ENCODE measurements at places on chromosomes 3 and 15. TPM values are rescaled to one million over a fixed set of nuclear protein-coding genes. Genes with fewer than 3 reads are reported as not detected.

GRCh38 chr3:189172668-189173419, 1.1 kb downstream of the TPRG1 start:
- DNase-seq = no peak

- no peak for DNase-seq
Observed at GRCh38 chr3:187954873-187955586, 198.9 kb upstream of the LPP start.

DNA sequence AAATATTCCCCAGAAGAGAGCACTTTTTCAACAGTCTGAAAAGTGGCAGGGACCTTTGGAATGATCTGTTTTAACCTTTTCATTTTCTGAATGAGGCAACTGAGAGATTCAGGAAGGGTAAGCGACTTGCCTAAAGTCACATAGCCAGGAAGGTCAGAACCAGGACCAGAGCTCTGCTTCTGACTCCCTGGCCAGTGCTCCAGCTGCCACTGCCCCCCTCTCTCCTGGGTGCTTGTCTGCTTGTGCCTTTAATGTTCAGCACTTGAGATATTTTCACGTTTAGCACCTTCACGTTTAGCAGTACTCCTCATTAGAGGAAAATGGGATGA, 68.3 kb downstream of the SMAD3 start:
- no peak for DNase-seq

- no peak for DNase-seq
Observed at GRCh38 chr3:9012521-9012920, 49.2 kb upstream of the RAD18 start.

GRCh38 chr3:96361241-96361640, 453.2 kb upstream of the EPHA6 start:
- no peak for DNase-seq

- DNase-seq = no peak
Observed at GRCh38 chr15:93028632-93029213, 60.3 kb downstream of the RGMA start.

- DNase-seq = no peak
Observed at GRCh38 chr3:108486941-108487340, 23.5 kb downstream of the MYH15 start.

GRCh38 chr15:34813446-34814190, 18.3 kb upstream of the ACTC1 start:
- no peak for DNase-seq

GRCh38 chr3:30894521-30895251, at the start of gene GADL1:
TSS of gene GADL1 (minus strand) at chr3:30894661. CDS start at chr3:30894614, 47 bp downstream.
- no peak for DNase-seq

DNA sequence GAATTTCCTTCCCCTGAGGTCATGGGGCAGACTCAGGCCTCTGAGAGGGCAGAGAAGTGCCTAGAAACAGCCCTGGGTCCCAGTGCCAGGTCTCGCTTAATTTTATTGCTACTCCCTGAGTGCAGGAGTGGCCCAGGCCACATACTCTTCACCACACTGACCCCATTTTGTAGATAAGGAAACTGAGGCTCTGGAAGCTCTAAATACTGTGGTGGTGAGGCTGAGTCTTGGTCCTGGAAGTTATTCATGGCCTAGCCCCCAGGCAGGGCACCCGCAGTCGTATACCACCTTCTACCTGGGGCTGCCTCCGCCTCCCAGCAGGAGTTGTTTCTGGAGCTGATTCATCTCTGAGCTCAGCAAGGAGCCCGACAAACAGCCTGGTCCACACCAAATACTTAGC, 9.8 kb downstream of the ATP2B2 start:
- no peak for DNase-seq

DNA sequence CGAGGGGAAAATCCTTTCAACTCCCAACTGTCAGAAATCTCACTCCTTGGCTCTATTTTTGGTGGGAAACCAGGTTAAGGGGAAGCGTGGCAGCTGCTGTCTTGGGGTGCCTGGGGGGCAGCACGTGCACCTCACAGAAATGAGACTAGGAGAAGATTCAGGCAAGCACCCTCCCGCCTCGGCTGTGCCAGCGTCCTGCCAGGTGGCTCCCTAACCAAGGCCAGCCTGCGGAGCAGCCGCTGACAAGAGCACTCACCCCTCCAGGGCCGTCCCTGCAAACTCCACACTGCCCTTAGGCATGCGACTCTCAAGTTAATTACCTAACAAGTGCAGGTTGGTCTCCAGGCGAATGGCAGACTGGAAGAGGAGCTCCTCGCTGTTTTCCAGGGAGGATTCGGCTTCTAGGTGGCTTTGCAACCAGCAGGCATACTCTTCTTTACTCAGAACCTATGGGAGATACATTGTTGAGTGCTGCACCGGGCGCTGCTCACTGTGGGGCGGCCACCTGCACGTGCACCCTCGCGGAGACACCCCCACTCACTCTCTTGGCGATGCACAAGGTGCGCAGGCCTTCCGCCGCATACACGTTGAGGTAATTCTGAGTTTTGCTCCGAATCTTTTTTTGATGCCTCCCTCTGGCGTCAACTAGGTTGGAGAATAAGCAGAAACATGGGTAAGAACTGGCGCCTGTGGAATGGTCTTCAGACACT, 155.3 kb downstream of the ATP10A start:
- no peak for DNase-seq

DNA sequence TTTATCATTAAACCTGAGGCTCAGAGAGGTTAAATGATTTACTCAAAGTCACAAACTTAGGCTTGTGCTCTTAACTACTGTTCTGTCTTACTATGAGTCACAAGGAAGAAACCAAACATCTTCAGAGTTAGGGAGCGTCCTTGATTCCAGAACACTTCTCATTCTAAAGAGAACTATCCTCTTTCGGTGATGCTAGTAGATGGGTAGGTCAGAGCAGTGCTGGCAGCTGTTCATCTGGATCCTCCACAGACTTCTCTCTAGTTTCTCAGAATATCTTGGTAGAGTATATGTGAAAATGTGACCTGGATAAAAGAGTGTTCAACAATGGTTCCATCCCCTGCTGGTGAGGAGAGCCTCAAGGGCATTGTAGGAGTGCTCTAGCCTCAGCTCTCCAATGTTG, 3.3 kb downstream of the ARL6IP5 start:
- no peak for DNase-seq

- no peak for DNase-seq
Observed at GRCh38 chr3:45642731-45643152, 46.5 kb upstream of the SACM1L start.

- no peak for DNase-seq
Observed at GRCh38 chr3:143856252-143856970, 8.1 kb upstream of the SLC9A9 start.

- DNase-seq = no peak
Observed at GRCh38 chr3:61237858-61238257, 13.4 kb downstream of the FHIT start.

DNA sequence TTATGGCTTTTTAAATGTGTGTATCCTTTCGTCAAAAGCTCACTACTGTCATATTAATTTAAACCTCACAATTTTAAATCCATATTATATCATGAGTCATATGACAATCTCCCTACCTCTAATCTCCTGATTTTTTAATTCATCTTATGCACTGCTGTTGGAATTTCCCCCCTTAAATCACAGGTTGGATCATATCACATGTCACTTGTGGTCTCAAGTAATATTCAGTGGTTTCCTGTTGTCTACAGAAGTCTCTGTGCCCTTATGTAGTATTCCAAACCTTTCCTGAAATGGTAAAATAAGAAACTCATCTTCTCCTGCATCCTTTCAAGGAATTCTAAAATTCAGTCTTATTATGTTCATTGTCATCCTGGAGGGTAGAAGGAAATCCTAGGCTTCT, 116.0 kb upstream of the CBLB start:
- no peak for DNase-seq

- peak; percentile 22 for DNase-seq
Observed at GRCh38 chr15:37102305-37103162, 2.2 kb upstream of the MEIS2 start.

- DNase-seq = no peak
Observed at GRCh38 chr15:78944202-78944625, 632 bp downstream of the CTSH start.

- DNase-seq = peak; percentile 81
Observed at GRCh38 chr15:77187751-77188464, 117.0 kb upstream of the TSPAN3 start.

GRCh38 chr3:111667621-111668239, 72.6 kb upstream of the ZBED2 start:
- DNase-seq = peak; percentile 90

DNA sequence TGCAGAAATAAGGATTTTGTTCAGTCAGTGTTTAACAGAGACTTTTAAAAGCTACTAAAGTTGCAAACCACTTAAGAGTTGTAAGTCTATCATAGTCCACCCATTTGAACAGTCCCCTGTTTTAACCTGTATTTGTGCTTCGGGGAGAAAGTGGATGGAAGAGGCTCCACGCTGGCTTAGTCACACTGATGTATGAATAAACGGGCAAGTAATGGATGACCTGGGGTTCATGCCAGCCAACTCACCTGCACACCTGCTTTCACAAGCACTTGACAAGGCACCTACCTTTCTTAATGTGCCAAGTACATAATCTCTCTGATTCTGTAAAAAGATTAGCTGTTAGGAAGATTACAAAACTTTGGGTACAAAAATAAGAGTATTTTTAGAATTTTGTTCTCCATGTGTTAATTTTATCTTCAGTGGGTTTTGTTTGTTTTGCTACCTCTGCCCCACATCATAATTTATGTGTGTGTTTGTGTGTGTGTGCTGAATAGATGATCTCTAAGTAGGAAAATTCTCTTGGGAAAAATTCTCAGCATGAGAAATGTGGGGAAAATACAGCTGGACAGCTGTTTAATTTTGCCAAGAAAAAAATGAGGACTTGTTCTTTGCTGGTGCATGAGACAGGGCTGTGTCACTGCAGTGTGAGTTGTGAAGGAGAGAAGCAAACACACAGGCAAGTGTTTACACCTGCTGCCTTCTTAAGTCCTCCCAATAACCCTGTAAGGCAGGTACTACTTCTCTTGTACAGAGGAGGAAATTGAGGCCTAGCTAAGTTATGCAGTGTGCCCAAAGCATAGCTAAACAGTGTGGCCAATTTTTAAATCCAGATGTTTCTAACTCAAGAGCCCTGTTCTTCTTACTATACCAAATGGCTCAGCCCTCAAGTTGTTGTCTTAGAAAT, 181.2 kb upstream of the IL12A start:
- no peak for DNase-seq

DNA sequence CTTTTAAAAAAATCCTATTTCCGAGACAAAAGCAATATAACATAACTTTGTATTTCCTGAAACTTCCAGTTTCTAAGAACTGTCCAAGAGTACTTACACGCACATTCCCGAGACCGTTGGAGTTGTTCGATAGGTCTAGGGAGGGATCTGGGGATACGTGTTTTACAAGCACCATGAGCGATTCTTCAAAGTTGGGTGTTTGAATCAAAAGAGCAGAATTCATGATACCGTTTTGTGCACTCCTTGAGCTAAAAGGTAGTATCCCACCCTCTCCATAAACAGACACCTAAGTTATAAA, 700 bp upstream of the EDEM1 start:
- no peak for DNase-seq

GRCh38 chr3:64992530-64993285, 304.9 kb upstream of the ADAMTS9 start:
- no peak for DNase-seq

- no peak for DNase-seq
Observed at GRCh38 chr3:111618945-111619344, 23.8 kb upstream of the ZBED2 start.

- peak; percentile 47 for DNase-seq
Observed at GRCh38 chr3:45889337-45889736, 3.0 kb downstream of the CCR9 start.

GRCh38 chr3:4472766-4473165, 5.7 kb upstream of the SUMF1 start:
- DNase-seq = no peak

GRCh38 chr3:58657571-58658141, 8.9 kb downstream of the FAM3D start:
- DNase-seq = no peak

- DNase-seq = no peak
Observed at GRCh38 chr15:78715434-78715833, 74.4 kb upstream of the CHRNB4 start.

DNA sequence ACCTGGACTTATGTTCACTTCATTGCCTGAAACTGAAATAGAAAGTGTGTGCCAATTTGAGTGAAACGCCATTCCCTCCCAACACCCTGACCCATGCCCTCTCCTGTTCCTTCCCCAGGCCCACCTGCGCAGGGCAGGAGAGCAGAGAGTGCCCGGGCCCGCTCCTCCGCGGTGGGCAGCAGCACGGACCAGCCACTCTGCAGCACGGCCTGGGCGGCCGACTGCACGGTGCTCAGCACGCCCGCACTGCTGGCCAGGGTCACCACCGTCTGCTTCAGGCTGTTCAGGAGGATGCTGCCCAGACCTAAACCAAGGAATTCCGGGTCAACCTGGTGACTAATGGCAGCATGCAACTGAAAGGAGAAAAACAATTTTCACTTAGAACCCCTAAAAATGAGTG, 66.0 kb downstream of the HERC2 start:
- no peak for DNase-seq

DNA sequence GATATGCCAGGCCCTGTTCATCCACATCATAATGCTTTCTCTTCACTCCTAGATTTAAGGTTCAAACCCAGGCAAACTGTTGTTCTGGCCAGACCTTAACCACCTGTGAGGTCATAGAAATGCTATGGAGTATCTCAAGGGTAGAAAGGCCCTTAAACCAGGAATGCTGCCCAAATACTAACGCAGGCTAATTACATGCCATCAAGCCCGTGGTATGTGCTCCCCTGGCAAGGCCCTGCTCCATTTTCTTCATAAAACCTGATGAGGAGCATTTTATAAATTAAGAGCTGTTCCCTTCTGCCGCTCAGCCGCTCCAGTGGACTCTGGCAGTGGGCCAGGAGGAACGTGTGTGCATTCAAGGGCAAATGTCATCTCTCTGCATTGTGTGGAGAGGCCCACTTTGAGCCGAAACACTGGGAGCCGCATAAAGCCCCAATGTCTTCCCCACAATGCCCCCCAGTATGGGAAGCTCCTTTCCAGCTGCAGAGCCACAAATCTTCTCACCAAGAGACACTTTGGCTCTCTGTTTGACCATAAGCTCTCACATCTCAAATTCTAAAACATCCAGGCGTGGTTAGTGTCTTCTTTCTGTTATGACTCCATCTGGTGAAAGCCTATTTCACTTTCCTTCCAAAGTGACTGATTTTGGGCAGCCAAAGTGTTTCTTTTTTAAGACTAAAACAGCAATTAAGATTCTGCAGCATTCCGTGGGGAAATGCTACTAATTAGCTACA, 210.8 kb upstream of the NR2E3 start:
- no peak for DNase-seq

DNA sequence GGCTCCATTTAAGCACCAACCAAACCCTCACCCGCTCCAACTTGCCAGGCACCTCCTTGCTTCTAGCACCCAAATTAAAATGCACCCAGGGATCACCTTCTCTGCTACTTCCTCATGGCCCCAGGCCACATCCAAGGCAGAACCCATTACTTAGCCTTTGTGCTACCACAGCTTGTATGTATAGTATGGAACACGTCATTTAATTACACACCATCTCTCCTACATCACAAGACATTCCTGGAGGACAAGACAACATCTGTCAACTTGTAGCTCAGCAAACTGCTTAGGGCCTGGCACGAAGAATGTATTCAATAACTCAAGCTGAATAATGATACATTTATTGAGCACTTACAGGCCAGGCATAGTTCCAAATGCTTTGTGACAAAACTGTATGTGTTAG, 23.3 kb downstream of the ZDHHC3 start:
- DNase-seq = no peak

Gene SPSB4
- not detected for total RNA-seq

Gene SETD5
- total RNA-seq = 209 TPM

Gene GASK1A
- total RNA-seq = 0.15 TPM

Gene HCLS1
- total RNA-seq = 331 TPM

Gene AMOTL2
- total RNA-seq = not detected

Gene SUSD5
- 0.30 TPM for total RNA-seq

Gene AADACL2
- not detected for total RNA-seq

Gene OR5K2
- total RNA-seq = not detected

Gene SPESP1
- total RNA-seq = 1.1 TPM

Gene SEMA3B
- total RNA-seq = 0.34 TPM

Gene SLC28A2
- total RNA-seq = not detected
